Pulmonary artery endothelial cell (primary cell): ENCODE measurements at places on chromosomes 5 and 9.
A peak's percentile ranks its signal among the peaks of the same experiment; 100 is the strongest.

DNA sequence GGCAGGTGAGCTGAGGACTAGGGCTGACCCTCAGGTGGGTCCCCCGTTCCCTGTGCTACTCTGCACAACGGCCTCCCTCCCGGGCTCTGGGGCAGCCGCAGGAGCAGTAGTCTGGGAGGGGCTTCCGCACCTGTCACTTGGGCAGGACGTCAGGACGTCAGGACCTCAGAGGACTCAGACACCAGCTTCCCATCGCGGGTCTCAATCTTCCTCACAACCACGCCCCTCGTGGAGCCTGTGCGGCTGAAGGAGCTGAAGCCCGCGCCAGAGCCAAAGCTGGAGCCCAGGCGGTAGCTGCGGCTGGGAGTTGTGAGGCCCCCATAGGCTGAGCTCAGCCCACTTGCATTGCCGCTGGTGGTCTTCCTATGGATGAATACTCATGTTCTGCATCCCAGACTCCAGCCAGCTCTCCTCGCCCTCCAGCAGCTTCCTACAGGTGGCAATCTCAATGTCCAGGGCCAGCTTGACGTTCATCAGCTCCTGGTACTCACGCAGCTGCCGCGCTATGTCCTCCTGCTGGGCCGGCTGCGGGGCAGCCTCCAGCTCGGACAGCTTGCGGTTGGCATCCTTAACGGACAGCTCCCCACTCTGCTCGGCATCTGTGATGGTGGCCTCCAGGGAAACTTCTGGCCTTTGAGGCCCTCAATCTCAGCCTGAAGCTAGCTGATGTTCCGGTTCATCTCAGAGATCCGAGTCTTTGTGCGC lies 381.4 kb upstream of the RGMB start:
- DNase-seq = no peak

GRCh38 chr5:72991394-72991793 lies 35.6 kb downstream of the FCHO2 start:
- DNase-seq = no peak

GRCh38 chr9:72205513-72205912 lies 56.3 kb downstream of the GDA start:
- no peak for DNase-seq

- DNase-seq = no peak
Measured at GRCh38 chr5:164545507-164545906, 1040.1 kb downstream of the MAT2B start.

- no peak for DNase-seq
Measured at GRCh38 chr9:115002371-115003120, 72.2 kb upstream of the TNFSF8 start.

GRCh38 chr5:13957032-13957645 lies 12.7 kb upstream of the DNAH5 start:
- peak; percentile 4 for DNase-seq

- DNase-seq = peak; percentile 41
Measured at GRCh38 chr5:150469718-150470469, 20.4 kb upstream of the RPS14 start.

DNA sequence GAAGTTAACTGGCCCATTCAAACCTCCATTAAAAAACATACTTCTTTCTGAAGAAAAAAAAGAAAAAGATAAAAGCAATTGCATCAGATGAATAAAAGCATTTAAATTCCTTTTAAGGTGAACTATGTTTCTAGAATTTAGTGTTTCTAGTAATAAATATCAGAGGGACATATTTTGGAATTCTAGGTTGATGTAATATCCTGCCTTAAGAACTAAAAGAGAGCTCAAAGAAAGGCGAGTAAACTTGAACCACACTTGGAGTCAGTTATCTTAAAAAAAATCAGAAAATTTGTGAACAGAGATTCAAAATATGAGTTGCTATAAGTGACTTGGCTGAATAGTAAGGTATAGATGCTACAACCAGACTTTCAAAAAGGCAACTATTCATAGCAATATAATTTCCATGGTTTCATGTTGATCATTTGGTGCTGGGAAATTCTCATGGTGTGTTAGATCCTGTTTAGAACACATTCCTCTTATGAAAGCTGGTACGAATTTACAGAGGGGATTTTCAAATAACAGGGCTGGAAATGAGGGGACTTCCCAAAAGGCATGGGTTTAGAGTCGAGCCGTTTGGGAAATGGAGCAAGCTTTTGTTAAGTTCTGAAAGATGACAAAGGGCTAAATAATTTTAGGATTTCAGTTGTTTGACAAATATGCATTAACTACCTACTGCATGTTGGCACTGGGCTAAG lies 37.6 kb upstream of the RAI14 start:
- DNase-seq = no peak

GRCh38 chr5:97601651-97602050 lies 418.6 kb upstream of the RIOK2 start:
- no peak for DNase-seq

- DNase-seq = no peak
Measured at GRCh38 chr9:34636791-34637355, 714 bp downstream of the SIGMAR1 start.

DNA sequence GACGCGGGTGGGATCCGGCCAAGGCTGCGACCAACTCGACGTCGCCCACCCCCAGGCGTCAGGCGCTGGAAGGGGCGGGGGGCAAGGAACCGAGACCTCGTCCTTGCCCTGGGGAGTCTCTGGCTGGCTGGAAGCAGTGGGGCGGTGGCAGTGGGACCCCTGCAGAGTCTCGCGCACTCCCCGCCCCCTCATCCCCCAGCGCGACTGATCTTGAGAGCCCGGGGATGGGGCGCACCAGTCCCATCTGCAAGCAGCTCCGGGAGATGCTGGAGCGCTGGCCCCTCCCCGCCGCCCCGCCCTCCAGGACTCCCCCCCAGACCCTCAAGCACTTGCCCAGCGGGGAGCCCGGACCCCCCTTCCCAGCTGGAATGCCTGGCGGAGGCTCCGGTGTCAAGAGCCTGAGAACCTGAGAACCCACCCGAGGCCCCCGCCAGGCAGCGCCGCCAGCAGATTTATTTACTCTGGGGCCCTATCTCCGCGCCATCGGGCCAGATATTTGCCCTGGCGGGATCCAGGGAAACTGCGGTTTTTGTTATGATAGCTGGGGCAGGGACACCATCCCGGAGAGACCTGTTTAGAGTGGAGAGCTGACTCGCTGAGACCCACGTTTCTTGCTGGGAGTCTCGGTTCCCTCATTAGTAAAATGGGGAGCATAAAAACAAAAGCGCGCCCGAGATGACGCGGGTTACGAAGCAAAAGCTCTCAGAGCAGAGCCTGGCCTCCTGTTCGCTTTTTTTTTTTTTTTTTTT lies 1.2 kb downstream of the PRRT1B start:
- DNase-seq = no peak

DNA sequence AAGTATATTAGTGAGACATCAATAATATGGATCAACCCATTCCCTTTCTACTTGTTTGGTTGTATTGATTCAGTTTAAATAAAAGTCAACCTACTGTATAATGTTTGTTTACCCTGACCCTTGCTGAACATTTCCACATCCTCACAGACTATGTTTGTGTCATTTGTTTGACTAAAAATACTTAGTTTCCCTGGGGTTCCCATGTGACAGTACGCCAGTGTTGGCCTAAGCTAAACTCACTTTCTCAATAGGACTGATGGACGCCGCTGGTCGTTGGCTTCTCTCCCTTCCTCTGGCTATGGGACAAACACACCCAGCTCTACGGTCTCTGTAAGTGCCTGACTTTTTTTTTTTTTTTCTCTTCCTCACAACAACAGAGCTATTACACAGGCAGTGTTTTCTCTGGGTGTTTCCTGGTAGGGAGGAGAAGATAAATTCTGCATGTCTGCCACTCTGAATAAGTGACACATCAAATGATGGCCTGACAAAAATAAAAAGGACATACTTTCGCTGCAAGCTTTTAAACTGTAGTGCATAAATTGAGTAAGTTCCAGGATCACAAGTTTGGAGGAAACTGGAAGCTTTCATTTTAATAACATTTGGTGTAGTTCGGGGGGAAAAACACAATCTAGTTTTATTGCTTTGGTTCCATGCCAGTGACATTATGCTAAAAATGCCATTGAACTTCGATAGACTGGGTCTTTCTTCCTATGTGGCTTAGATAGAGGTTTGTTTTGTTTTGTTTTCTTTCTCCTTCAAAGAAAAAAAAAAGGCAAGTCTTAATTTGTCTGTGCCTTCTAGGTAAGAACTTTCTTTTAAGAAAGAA lies 101.0 kb downstream of the CD180 start:
- no peak for DNase-seq

DNA sequence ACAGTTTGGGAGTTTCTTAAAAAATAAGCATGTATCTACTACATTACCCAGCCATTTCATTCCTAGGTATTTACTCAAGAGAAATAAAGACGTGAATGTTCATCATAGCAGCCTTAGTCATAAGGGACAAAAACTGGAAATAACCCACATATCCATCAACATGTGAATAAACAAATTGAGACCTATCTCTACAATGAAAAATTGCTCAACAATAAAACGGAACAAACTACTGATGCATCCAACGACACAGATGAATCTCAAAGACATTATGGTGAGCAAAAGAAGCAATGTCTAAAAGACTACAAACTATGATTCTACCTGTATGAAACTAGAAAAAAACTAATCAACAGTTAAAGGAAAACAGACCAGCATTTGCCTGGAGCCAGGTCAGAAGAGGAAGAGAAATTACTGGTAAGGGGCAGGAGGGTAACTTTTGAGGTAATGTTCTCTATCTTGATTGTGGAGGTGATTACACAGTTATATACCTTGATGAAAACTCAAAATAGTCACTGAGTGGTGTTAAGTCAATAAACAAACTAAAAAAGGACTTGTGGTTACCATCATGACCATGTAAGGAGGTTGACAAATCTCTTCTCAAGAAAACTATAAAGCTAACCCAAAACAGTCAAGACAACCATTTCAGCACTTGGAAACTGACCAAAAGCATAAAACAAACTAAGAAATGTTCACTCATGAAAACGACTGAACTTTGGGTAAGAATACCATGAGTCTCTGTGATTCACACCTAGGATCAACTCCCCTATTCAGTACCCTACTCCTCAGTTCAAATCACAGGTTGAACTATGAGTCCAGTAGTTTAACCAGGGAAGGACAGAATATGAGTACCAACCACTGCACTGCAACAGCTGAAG lies 10.4 kb downstream of the UIMC1 start:
- peak; percentile 61 for DNase-seq

GRCh38 chr9:72650206-72650605 lies 128.8 kb downstream of the TMC1 start:
- DNase-seq = no peak

DNA sequence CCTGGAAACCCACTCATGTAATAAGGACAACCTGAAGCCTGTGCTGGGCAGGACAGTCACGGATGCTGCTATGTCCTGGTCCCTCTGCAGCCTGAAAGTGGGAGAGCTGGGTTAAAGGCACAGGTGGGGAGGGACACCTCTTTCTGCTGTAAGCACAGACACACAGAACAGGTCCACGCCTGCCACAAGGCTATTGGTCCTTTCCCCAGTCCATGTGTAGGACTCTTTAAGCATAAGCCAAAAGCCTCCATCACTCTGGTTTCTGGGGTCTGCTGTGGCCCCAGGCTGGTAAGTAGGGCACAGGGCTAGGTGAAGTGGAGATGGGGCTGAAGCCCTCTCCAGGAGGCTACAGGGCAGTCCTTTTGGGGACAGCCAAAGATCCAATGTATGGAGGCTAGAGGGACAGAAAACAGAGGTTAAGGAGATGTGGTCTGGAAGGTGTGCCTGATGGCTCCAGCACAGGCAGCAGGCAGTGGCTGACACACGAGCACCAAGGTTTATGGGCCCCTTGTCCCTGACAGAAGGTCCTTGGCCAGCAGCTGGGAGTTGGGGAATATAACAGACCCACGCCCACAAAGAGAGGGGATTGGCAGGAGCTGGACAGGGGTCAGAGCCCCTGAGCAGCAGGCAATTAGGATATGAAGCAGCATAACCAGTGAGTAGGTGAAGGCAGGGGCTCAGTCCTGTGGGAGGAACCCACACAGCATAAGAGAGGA lies 203.6 kb upstream of the MVB12B start:
- no peak for DNase-seq

- DNase-seq = no peak
Measured at GRCh38 chr9:35718721-35719511, 13.1 kb downstream of the TLN1 start.

DNA sequence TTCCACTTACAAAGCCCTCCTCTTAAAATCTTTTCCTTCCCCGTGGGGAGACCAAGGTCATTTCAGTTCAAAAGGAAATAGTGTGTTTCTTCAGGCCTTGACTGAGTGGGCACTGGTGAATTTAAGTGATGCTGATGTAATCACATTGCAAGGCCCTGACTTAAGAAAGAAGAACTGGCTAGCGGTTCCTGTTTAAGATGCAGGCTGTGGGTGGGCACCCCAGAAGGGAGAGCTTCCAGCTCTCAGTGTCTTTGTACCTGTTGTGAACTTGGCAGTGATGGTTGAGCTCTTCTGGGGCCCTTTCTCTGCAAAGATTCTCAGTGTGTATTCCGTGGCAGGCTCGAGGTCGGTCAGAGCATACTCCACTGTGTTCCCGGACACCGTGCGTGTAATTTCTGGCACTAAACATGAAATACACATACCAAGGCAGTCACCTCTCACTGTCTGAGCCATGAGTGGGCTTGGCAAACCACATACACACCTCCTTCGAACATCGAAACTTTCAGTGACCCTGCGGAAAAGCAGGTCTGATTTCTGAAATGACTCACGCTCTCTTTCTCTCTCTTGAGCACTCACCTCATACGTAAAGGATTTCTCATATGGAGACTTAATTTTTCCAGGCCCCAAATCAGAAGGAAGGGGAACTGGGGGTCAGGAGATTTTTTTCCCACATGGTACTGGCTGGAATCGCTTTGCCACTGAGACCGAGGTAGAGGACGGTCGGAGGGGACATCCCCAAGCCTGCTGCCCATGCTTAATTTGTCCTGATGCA lies 81.9 kb downstream of the TNC start:
- DNase-seq = no peak

- no peak for DNase-seq
Measured at GRCh38 chr9:131554843-131555351, 9.6 kb downstream of the PRRT1B start.

DNA sequence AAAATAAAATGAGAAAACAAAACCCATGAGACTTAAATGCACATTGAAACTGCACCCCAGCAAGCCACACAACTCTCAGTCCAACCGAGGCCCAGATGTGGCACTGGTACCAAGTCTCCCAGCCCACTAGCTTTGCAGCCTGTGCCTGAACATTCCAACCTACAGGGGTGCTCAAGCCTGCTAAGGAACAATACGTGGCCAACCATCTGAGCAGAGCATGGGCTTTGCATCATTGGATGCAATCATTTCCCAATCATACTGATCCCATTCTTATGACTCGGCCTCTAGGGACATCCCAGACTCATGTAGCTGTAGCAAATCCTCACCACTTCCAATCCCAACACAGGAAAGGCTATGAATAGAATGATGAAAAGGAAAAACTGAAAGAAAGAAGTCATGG lies 297.2 kb downstream of the SPOCK1 start:
- DNase-seq = no peak

DNA sequence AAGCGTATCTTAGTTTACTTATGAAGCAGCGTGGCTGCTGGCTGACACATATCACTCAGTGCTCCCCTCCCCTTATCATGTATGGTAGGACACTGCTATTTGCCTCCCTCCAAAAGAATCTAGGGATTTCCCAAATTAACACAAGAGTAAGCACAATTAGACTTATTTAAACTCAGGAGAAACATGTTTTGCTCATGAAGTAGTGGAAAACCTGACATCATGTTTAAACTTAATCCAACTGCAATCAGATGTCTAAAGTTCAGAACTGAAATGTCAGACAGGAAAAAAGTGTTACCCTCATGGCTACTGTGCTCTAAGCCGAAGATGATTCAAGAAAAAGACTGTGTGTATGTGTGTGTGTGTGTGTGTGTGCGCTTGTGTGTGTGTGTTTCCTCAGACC lies 324.1 kb upstream of the TNC start:
- no peak for DNase-seq
